Activated T-cell treated with anti-CD3 and anti-CD28 coated beads, Interleukin-2, amount 50 U/mL, for 24 hours (primary cell): ENCODE measurements at places on chromosomes 7 and 10.

DNA sequence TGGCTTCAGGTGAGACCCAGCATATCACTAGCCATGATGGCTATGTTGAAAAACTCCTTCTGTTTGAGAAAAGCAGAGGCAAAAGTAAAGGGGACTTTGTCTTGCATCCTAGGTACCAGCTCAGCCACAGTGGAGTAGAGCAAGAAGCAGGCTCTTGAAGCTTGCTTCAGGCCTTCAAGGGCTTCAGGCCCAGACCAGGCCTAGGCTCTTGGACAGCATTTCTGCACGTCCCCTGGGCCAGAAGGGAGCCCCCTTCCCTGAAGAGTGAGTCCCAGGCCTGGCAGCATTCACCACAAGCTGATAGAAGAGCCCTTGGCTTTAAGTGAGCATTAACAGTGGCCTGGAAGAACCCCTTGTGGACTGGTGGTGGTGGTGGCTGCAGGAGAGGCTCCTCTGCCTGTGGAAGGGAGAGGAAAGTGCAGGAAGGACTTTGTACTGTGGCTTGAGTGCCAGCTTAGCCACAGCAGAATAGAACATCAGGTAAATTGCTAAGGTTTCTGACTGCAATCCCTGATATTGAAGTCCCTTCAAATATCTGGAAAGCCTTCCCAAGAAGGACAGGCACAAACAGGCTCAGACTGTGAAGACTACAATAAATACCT lies 28.1 kb upstream of the FAM171A1 start:
- no peak for DNase-seq

GRCh38 chr7:78924581-78924980 lies 528.9 kb downstream of the MAGI2 start:
- DNase-seq = no peak

DNA sequence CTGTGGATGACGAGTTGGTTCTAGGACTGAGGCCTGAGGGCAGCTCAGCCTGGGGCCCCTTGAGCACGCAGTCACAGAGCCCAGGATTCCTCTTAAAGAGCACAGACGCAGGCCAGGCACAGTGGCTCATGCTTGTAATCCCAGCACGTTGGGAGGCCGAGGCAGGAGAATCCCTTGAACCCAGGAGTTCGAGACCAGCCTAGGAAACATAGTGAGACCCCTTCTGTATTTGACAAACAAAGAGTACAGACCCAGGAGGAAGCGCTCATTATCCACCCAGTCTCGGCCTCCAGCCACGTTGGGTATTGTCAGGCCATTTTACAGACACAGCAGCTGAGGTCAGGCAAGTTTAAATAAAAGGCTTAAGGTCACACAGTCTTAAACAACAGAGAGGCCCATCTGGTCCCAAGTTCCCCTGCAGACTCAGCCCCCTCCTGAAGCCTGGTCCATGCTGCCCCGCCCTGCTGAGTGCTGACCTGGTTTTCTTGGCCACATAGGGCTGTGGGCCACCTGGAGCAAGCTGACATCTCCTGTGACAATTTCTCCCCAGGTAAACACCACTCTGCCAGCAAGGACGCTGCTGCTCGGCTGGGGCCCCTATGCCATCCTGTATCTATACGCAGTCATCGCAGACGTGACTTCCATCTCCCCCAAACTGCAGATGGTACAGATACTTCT lies 12.6 kb downstream of the RGR start:
- no peak for DNase-seq

DNA sequence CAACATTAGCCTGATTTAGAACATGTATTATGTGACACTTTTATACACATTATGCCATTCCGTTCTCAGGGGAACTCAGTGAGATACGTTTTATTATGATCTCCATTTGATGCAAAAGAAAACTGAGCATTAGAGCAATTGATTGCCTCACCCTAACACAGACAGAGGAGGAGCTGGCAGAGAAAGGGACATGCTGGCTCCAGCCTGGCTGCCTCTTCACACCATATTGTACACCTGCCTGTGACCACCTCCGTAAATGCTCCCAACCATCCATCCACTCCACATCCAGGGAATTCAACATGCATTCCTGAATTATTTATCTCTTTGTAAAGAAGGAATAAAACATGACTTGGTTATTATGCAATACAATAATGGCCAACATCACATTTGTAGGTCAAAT lies 195.0 kb upstream of the STK17A start:
- no peak for DNase-seq

- no peak for DNase-seq
Measured at GRCh38 chr7:158030566-158030965, 557.1 kb downstream of the PTPRN2 start.

DNA sequence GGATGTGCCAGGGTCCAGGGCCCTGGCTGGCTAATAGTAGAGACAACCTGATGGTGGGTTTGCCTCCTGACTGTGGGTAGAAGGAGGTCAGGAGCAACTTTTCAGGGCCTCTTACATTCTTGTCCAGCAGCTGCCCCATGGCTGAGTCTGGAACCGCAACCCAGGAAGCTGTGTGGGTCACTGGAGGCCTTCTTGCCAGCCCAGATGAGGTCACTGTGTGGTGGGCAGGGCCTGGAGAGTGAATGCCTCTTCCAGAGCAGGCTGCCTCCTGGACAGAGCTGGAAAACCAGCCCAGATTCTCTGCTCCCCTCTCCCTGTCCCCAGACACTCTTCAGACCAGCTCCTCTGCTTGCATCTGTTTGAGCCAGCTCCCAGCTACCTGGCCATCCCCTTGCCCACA lies 43.5 kb upstream of the LEP start:
- no peak for DNase-seq

DNA sequence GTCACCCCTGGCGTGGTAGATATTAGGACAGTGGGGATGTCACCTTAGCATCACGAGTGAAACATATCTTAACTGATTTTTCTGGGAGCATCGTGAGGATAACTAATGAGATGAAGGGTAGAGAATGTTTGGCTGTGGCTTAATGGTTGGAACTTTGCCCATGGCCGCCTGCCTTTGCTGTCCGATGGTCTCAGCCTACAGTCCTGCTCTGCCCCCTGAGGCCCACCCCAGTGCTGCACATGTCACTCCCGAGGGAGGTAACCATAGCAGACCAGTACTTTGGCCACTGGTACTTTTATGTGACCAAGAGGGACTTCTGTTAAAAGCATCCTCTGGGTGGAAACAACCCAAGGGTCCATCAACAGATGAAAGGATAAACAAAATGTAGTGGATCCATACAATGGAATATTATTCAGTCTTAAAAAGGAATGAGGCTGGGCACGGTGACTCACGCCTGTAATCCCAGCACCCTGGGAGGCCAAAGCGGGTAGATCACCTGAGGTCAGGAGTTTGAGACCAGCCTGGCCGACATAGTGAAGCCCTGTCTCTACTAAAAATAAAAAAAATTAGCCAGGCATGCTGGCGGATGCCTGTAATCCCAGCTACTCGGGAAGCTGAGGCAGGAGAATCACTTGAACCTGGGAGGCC lies 58.4 kb downstream of the TACR2 start:
- DNase-seq = no peak

GRCh38 chr10:69086001-69086509 lies 1.8 kb upstream of the SRGN start:
- peak; percentile 41 for DNase-seq

GRCh38 chr10:87657371-87657770 lies 2.3 kb upstream of the PAPSS2 start:
- DNase-seq = no peak

DNA sequence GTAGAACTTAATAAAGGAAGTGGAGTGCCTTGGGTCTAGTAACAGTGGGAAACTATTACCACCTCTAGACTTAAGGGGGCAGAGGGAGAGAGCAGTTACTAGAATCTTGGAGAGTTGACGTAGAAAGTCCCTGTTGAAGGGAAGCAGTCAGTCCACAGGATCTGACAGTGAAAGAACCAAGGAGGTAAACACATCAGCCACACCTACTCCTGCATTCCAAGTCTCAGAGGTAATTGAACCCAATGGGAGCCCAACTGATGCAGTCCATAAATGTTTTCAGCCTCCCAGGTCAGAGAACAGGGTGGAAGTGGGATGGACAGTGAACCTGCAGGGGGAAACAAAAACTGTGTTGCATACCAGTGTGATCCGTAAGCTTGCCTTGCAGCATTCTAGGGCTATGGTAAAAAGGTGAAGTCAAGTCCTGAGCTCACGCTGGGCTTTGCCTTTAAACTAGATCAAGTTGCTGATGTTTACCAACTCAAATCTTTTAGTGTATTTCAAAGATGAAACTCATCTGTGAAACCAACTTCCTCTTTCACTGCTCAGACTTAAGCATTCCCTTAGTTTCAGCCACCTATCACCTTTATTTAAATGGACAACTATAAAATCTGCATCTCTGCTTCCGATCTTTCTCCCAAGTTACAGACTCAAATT lies 57.2 kb downstream of the SLC16A12 start:
- no peak for DNase-seq

GRCh38 chr10:98286419-98286818 lies 18.4 kb upstream of the LOXL4 start:
- DNase-seq = no peak

GRCh38 chr7:44367475-44368043 lies 42.2 kb upstream of the CAMK2B start:
- no peak for DNase-seq

- DNase-seq = no peak
Measured at GRCh38 chr7:2180081-2180480, 52.7 kb downstream of the MAD1L1 start.

- no peak for DNase-seq
Measured at GRCh38 chr7:154748089-154748786, 254.7 kb downstream of the PAXIP1 start.
